ENCODE measurements at places on chromosomes 2 and 18.

DNA sequence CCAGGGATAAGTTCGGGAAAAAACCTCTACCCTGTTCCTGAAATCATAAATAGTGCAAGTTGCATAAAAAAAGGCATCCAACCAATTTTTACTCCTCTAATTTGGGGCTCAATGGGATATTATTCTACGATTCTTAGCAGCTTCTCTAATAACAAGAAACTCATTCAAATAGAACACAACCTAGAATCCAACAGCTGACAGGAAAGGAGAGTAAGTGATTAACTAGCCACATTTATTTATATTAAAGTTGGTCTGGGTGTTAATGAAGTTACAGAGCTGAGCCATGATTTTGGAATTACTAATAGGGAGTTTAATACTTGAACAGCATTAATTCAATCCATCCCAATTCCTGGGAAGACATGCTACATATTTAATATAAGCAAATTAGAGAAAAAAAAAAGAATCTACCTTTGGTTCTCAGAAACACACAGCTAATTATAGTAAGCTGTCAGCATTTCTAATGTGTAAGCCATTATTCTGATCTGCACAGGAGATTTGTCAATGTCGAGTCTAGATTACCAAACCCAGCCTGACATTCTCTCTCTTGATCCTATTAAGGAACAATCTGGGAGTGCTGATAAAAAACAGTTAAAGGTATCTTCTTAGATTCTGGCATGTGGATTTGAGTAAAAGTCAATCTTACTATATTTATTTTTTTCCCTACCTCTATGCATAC, 267.7 kb downstream of the NBAS start:
- peak; percentile 10 for DNase-seq

GRCh38 chr18:22283116-22283395, 113.7 kb downstream of the GATA6 start:
- DNase-seq = no peak

GRCh38 chr18:77067291-77068061, 65.1 kb downstream of the MBP start:
- peak; percentile 60 for DNase-seq

- DNase-seq = peak; percentile 89
Observed at GRCh38 chr2:152453129-152453911, 118.3 kb downstream of the FMNL2 start.

- DNase-seq = no peak
Observed at GRCh38 chr2:127674241-127675209, 805 bp downstream of the LIMS2 start.

GRCh38 chr2:97819754-97820153, 106.4 kb downstream of the ZAP70 start:
- DNase-seq = peak; percentile 90

- DNase-seq = peak; percentile 48
Observed at GRCh38 chr2:68135448-68136320, 22.0 kb upstream of the PNO1 start.

DNA sequence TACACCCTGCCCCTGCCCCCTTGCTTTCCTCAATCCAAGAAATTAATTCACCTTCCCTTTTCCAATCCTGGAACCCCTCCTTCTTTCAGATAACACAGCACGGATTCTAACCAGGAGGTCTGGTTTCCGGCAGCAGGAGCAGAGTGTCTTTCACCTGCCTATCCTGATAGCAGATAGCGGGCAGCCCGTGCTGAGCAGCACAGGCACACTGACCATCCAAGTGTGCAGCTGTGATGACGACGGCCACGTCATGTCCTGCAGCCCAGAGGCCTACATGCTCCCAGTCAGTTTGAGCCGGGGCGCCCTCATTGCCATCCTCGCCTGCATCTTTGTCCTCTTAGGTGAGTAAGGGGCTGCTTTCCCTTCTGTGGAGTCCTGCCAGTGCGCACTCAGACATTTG, 216.7 kb downstream of the CDH20 start:
- DNase-seq = no peak

GRCh38 chr2:45699032-45699658, 47.7 kb downstream of the PRKCE start:
- no peak for DNase-seq

DNA sequence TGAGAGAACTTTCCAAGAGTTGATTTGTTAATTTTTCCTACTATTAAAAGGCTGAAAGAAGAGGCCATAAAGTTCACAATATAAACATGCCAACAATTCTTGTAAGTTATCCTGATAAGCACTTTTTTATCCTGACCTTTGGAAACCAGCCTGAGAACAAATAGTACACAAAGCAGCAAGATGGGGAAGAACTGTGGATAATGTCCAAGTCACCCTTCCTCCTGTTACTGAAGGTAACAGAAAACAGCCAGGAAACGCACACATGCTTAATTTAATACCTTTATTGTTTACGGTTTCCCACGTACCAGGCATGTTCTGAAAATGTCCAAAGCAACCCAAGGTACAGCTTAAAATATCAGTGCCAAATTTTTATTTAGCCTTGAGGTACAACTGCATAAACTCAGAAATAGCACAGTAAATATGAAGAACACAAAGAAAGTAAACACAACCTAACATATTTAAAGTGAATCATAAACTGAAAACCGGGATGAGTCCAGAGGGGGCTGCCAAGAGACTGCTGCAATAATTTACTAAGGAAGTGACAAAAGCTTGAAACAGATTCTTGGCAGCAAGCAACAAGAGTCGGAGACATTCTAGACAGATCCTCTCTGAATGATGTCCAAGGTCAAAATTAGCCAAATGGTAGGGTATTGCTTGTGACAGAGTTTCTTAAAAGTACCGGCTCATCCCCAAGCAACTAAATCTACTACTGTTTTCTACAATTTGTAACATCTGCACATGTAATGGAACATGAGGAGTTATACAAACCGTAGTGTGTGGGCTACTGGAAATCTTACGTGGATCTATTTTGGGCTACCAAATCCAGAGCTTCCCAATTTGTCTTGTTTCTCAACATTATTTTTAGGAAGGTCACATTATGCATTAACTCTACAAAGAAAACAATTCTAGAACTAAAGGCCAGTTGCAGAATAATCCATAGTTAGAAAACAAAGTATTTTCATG, 93.2 kb downstream of the CABYR start:
- no peak for DNase-seq

GRCh38 chr2:10932345-10933151, 20.8 kb downstream of the KCNF1 start:
- DNase-seq = no peak

DNA sequence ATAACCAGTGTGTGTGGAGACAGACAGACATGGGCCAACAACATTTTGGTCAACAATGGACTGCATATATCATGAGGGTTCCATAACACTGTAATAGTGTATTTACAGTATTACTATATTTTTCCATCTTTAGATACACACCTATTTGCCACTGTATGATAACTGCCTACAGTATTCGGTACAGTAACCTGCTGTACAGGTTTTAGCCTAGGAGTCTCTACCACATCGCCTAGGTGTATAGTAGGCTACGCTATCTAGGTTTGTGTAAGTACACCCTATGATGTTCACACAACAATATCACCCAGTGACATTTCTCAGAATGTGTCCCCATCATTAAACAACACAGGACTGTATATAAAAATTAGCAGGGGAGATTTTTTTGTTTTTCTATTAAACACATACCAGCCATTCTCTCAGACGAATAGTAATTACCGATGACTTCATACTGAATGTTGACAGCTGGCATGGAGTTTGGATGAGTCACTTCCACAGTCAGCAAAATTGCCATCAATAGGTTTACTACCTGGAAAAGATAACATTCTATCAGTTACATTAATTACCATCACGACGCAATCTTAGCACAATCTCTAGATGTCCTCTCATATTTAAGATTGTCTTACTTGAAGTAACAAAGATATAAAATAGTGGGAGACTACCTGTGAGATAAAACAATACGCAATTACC, 10.8 kb downstream of the LAPTM4A start:
- DNase-seq = peak; percentile 56

- DNase-seq = no peak
Observed at GRCh38 chr2:47195148-47195547, 40.0 kb upstream of the STPG4 start.

GRCh38 chr2:22628221-22628620, 756.8 kb upstream of the KLHL29 start:
- no peak for DNase-seq

DNA sequence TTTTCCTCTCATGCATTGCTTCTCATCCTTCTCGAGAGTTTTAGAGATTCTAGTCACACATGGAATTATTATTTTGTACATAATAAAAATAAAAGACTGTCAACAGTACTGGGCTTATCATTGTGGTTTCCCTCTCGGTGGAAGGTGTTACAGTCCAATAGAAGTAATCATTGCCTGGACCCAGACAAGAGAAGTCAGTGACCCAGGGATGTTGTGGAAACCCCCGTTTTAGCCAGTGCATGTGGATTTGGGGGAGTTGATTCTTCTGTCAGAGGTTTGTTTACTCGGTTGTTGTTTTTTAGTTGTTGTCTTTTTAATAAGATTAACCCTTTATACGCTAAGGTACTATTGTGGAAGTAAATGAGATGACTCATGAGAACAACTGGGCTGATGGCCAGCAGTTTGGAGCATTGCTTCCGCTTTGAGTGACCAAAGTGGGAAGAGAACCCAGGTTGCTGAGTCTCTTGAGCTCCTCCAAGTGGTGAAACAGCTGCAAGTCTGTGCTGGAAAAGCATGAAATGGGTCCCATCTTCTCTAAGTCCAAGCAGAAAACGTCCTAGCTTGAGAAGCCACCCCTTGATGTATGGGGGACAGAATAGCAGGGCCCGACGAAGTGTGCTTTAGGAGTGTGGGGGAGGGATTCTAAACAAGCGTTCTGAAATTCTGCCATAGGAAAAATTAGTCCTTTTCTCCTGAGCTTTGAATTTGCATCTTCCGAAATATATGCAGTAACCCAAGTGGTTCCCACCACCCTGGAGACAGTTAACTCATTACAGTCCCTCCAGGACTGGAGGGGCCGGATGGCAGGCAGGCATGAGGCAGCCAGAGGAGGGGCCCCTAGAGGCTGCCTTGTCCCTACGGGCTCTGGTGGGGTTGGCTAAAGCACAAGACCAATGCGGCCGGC, 61.8 kb upstream of the GPR45 start:
- DNase-seq = peak; percentile 67
